ENCODE measurements at places on chromosomes 13 and 19.

DNA sequence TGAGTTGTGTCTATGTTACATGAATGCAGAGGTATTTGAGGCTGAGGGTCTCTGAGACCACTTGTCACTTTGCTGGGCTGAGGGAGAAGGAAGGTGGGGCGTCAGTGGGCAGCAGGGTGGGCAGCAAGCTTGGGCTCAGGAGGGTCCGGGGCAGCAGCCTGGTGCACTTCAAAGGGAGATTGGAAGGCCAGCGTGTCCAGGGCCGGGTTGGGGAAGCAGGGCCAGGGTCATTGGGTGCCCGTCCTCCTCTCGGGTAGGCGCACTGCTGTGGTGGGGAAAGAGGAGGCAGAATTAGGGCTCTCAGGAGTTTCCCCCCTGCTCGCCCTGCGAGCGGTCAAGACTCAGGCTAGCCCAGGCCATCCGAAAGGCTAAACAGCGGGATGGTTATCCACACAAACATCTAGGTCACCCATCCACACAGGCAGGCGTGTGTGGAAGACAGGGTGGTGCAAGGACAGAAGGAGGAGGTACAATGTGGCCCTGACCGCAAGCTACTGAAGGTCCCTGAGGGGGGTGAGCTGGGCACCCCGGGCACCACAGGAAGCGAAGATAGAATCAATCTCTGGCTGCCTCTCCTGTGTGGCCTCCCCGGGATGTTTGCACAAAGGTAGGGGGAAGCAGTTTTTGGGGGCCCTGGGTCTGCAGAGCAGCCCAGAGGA is 37.7 kb downstream of the MYO9B start:
- DNase-seq: no peak

DNA sequence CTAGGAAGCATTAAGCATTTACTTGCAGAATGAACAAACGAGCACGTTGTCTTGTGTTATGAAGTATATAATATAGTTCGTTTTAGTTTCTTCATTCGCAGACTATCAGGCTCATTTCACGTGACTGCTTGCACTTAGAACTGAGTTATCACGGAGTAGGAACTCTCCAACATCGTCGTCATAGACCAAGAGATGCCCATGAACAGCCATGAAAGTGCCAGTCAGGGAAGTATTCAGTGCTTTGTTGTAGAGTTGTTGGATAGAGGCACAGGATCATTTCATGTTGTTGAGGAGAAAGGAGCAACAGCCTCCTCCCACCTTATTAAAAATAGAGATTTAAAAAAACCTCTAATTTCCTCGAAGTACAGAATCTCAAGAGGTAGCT is 977 bp upstream of the IL17D start:
- no peak for DNase-seq

DNA sequence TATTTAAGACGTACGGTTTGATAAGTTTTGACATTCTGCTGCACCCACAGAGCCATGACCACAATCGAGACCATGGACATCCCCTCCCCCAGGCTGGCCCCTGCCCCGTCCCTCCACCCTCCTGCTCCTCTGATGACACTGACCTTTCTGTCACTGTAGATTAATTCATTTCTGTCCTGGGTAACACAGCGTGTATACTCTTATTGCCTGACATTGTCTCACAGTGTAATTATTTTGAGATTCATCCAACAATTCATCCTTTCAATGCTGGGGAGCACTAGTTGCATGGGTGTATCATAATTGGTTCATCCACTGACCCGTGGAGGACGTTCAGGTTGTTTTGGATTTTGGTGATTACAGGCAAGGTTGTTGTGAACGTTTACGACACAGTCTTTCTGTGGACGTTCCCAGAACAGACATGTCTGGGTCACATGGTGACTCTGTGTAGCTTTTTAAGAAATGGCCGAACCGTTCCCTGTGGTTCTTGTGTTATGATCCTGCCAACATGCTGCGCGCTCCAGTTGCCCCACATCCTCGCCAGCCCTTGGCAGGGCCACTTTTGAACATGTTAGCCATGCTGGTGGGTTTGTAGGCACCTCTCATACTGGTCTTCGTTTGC is 41.9 kb downstream of the C13orf46 start:
- peak; percentile 6 for DNase-seq

DNA sequence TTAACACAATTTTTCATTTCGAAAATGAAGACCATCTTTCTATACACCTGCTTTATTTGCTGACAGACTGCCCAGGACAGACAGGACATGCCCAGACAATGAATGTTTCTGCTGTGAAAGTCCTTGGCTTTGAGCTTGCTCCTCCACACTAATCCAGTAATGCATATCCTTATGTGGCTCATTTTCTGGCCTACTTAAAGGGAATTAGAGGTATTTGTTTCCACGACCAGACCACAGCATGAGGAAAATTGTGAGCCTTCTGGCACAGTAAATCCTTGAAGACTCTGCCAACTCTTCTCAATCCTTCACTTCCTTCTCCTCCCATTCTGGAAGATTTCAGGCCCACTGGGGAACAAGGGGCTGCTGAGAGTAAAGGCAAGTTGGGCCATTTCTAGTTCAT is 25.7 kb downstream of the CCDC70 start:
- DNase-seq: no peak

- DNase-seq: no peak
Measured at GRCh38 chr13:73751290-73751689, 382.9 kb downstream of the KLF12 start.

GRCh38 chr19:31113293-31113692 is 235.9 kb downstream of the TSHZ3 start:
- DNase-seq: no peak

- DNase-seq: no peak
Measured at GRCh38 chr19:20271215-20271926, 104.4 kb downstream of the ZNF486 start.
